GM23248 (cell line): ENCODE measurements at places on chromosomes 16 and 17. TPM values are rescaled to one million over a fixed set of nuclear protein-coding genes. Genes with fewer than 3 reads are reported as not detected.

The KRT28 gene
- polyA plus RNA-seq, result not detected in 2 replicates

The IL34 gene
- 0.15 TPM in 1 of 2 replicates, not detected in the other for polyA plus RNA-seq

The RRAD gene
- polyA plus RNA-seq, result 0.70 and 0.76 TPM in 2 replicates

The BIRC5 gene
- polyA plus RNA-seq, result 42.3 and 44.4 TPM in 2 replicates

The SNN gene
- polyA plus RNA-seq, result 5.3 and 5.4 TPM in 2 replicates

The WDR59 gene
- 11.4 and 15.2 TPM in 2 replicates for polyA plus RNA-seq

The GPR139 gene
- polyA plus RNA-seq, result not detected in 2 replicates

The RND2 gene
- polyA plus RNA-seq, result 0.18 and 0.30 TPM in 2 replicates

The KRT32 gene
- not detected in 2 replicates for polyA plus RNA-seq

The HNF1B gene
- polyA plus RNA-seq, result not detected in 2 replicates

The TMEM94 gene
- 11.4 and 14.3 TPM in 2 replicates for polyA plus RNA-seq

The TNS4 gene
- polyA plus RNA-seq, result 0.20 and 0.44 TPM in 2 replicates

The ZSWIM7 gene
- 25.8 and 29.1 TPM in 2 replicates for polyA plus RNA-seq

The ASGR1 gene
- polyA plus RNA-seq, result 0.63 and 0.75 TPM in 2 replicates

The SHISA6 gene
- polyA plus RNA-seq, result not detected in 2 replicates

The MT1E gene
- polyA plus RNA-seq, result 329 and 352 TPM in 2 replicates

The CDRT15 gene
- not detected in 2 replicates for polyA plus RNA-seq

The FOXN1 gene
- not detected in 2 replicates for polyA plus RNA-seq

The IQCK gene
- 9.7 and 11.1 TPM in 2 replicates for polyA plus RNA-seq

The TMEM114 gene
- polyA plus RNA-seq, result not detected in 2 replicates

The TNFRSF13B gene
- polyA plus RNA-seq, result not detected in 2 replicates

The SHPK gene
- 3.1 and 4.2 TPM in 2 replicates for polyA plus RNA-seq

The FAAP100 gene
- polyA plus RNA-seq, result 25.2 and 25.7 TPM in 2 replicates

The TBC1D3K gene
- not detected in 2 replicates for polyA plus RNA-seq

The PDIA2 gene
- polyA plus RNA-seq, result not detected in 2 replicates

The SYCE1L gene
- not detected in 2 replicates for polyA plus RNA-seq

The OR3A3 gene
- not detected in 2 replicates for polyA plus RNA-seq

The CHD9NB gene
- polyA plus RNA-seq, result 0.15 and 0.20 TPM in 2 replicates

The RNF222 gene
- polyA plus RNA-seq, result not detected in 2 replicates
